ENCODE measurements at places on chromosomes 1 and 21.

- DNase-seq: no peak
Observed at GRCh38 chr1:25168193-25169071, 63.9 kb downstream of the SYF2 start.

GRCh38 chr1:60657926-60658325 lies 424.4 kb upstream of the NFIA start:
- DNase-seq: no peak

GRCh38 chr1:29236712-29237128 lies 398 bp downstream of the PTPRU start:
- peak; percentile 15 for DNase-seq

- no peak for DNase-seq
Observed at GRCh38 chr1:39835110-39835509, 46.4 kb upstream of the BMP8B start.

GRCh38 chr1:26771643-26772321 lies 16.0 kb upstream of the PIGV start:
- DNase-seq: peak; percentile 91

DNA sequence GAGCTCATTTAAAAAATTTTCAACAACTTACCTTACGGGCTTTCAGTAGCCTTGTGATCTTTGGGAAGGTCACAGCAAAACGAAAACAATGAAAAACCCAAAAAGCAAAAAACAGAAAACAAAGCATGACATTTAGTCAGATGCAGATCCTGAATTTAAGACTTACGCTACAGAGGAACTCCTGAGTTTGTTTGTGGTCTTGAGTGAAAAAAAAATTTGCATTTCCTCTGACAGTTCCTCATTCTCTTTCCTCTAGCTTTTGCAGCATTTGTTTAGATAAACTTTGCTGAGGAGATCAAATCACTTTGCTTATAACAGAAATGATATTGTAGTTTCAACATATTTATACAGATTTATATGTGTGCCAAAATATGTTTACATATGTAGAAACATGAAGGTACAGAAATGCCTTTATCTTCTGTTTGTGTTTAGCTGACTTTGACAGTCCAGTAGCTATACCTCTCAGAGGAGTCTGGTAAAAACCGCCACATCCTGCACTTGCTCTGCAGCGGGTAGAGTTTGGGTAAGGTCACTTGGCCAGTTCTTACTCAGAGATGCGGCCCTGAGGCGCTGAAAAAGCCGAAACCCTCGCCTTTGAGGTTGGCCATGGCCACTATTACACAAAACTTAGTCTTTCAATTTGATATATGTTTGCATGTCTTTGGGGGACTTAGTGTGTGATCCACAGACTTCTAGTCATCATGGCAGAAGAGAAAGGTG lies 142.5 kb downstream of the TNR start:
- no peak for DNase-seq

DNA sequence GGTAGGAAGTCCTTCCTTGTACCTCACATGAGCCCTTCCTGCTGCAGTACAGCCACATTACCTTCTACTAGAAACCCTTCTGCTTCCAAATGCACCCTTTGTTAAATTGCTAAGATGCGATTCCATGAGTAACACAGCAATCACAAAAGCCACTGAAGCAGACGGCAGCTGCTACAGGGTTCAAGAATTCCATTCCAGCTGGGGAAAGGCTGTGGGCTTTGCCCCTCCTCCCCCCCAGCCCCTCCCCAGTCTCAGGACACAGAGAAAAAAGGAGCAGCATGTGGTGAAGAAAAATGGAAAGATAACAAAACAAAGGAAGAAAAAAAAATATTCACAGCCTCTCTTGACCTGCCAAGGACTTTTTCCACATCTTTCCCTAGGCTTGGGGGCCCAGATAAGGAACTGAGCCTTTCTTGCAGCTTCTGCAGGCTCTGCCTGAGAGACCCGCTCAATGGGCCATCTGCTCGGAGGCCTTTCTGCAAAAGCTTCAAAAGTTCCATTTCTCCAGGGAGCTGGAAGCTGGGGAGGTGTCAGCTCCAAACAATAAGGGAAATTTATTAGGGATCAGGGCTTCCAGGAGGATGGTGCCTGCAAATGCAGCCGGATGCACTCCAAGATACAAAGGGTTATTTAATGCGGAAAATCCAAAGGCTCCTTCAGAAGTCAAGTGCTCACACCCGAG lies 72.1 kb downstream of the SYT2 start:
- no peak for DNase-seq

DNA sequence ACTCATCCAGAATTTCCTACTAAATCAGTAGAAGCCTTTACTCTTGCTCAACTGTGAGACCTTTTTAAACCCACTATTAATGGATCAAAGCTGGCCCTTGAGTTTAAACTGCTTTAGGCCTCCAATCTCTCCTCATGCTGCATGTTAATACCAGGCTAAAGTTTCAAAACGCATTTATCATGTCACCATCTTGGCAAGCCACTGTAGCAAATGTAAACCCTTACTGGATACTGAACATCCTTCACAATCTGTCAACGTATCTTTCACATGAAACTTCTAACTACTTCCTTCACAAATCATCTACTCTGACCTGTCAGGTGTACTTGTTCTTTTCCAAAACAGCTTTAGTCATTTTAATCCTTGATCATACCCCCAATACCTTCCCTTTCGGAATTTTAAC lies 3.0 kb downstream of the PAXBP1 start:
- no peak for DNase-seq

- no peak for DNase-seq
Observed at GRCh38 chr21:44450402-44450801, 4.9 kb upstream of the LRRC3 start.

- DNase-seq: no peak
Observed at GRCh38 chr1:235893840-235894239, 27.1 kb upstream of the LYST start.

DNA sequence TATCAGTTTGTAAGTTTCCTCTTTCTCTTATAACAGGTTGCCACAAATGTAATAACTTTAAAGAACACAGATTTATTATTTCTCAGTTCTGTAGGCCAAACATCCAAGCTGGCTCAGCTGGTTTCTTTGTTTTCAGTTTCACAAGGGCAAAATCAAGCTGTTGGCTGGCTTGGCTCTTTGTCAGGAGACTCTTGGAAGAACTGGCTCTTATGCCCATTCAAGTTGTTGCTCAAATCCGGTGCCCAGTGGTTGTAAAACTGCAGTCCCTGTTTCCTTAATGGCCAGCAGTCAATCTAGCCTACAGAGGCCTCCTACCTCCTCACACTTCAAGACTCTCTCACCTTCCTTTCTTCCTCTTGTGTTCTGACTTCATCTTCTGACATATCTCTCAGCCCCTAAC lies 1171.0 kb downstream of the MRPL39 start:
- peak; percentile 17 for DNase-seq

- DNase-seq: no peak
Observed at GRCh38 chr1:106584107-106584506, 472.4 kb upstream of the PRMT6 start.

DNA sequence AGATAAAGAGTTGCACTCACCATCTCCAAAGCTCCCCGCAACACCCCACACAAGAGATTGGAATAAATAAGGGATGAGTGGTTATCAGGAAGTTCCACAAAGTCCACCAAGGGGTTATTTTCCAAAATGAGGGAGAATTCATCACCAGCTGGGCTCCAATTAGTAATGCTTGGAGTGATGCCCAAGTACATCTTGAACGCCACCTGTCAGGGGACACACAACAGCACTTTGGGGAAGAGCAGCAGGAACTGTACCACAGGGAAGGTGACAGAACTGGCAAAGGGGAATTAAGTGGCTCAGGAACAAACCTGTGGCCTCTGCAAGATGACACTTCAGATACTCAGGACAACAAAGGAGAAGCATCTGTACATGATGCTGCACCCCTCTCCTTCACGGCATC lies 11.5 kb downstream of the TRAPPC3 start:
- DNase-seq: no peak

All from fibroblast of gingiva (primary cell).